ENCODE measurements at places on chromosomes 3 and 15.

- DNase-seq: no peak
These were observed 67.1 kb upstream of the SH3GL3 start for GRCh38 chr15:83380059-83380458.

GRCh38 chr3:147655236-147655635 lies 246.1 kb downstream of the ZIC1 start:
- DNase-seq: no peak

- DNase-seq: no peak
These were observed 826.6 kb downstream of the SQOR start for GRCh38 chr15:46461416-46461815.

DNA sequence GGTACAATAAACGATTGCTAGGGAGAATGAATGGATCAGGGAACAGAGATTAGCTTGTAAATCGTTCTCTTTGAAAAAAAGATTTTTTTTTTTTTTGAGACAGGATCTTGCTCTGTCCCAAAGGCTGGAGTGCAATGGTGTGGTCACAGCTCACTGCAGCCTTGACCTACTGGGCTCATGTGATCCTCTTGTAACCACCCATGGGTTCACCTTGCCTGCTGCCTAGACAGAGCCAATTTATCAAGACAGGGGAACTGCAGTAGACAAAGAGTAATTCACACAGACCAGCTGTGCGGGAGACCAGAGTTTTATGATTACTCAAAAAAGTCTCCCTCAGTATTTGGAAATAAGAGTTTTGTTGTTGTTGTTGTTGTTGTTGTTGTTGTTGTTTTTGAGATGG lies 39.6 kb downstream of the METTL6 start:
- DNase-seq: no peak

- no peak for DNase-seq
These were observed 261.6 kb downstream of the SHQ1 start for GRCh38 chr3:72586694-72587093.
